ENCODE measurements at places on chromosomes 3 and 15. TPM values are rescaled to one million over a fixed set of nuclear protein-coding genes. Genes with fewer than 3 reads are reported as not detected.

The UBAP1L gene
- polyA plus RNA-seq, result 1.4 TPM

The TEX55 gene
- polyA plus RNA-seq, result not detected

DNA sequence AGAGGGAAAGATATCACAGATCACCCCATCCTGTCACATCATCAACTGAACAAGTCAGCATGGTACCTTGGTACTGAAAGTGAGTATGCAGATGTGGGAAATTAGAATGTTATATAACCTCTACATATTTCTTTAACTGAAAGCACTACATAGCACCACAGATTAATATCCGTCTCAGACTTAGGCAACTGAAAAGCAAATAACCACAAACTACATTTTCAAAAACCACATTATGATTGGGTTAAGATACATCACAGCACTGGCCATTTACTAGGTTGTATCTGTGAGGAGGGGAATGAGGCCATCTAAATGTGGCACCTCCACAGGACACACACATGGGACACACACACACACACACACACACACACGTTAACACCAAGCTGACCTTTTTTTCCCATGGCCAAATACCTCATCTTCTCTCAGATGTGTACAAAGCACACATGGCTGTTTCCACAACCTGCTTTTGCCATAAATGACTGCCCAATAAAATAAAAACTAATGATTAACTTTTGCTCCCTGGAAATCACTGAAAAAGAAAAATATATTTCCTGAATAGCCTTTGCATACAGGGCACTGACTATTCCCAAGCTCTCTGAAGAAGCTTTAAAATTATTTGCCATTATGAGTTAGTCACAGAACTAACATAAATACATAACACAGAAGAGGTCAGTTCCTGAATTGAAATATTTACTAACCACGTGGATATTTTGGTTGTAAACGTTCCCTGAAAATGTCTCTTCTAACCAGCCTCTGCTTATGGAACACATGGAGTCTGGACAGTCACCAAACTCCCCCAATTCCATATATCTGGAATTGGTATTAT, 60.1 kb downstream of the SUMF1 start:
- DNase-seq, result no peak

GRCh38 chr15:101204739-101205535, 46.9 kb downstream of the CHSY1 start:
- DNase-seq, result no peak

- peak; percentile 25 for DNase-seq
Observed at GRCh38 chr15:73851689-73852088, 21.7 kb upstream of the TBC1D21 start.

DNA sequence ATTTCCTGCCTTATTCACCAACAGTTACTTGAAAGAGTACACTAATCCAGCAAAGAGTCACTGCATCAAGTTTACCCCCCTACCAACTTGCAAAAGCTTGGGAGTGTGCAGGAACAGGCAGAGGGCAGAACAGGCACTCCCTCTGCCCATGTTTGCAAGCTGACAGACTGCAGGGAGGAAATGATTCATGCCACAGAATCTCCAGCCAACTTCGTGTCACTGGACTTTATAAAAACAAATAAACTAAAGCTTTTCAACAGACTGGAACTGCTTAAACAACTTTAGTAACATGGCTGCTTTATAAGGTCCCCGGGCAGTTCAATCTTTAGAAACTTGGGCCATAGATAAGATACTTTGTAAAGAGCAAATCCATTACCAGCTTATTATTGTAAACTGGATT, 129.5 kb downstream of the THRB start:
- DNase-seq, result peak; percentile 90

- peak; percentile 66 for DNase-seq
Observed at GRCh38 chr3:190120269-190121060, at the start of gene P3H2. Gene P3H2, minus strand, starts transcription at chr3:190120897. Its CDS starts 166 bp downstream, at chr3:190120731.

DNA sequence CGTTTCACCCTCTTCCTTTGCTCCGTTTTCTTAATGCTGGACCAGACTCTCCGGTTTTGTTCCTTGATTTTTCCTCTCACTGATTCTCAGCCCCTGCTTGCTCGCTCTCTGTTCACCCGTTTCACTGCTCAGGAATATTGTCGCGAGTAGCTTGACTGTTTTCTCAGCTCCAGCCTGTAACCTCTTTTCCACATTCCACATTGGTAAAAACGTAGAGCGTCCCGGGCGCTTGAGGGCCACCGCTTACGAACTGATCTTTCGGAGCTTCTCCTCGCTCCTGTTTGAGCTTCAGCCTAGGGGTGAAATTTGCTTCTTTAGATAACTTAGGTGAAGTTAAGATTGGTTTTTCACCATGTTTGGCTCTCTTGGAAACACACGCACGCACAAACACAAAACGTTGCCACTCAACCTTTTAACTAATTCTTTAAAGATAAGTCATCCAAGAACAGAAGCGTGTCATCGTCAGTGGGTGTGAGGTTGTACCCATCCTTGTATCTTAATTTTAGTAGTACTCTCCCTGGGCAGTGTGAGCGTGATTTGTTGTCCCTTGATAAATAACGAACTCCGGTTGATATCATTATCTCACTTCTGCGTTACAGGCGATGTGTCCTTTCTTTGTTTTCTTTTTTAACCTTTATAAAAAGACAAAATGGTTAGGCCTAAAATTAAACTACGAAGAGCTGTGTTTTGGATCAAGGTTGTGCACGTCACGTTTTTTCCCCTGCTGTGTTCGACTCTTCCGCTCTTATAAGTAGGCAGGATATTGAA, 1.0 kb downstream of the PAK2 start:
- DNase-seq, result peak; percentile 45

- no peak for DNase-seq
Observed at GRCh38 chr3:149003653-149004305, 12.4 kb downstream of the GYG1 start.

- no peak for DNase-seq
Observed at GRCh38 chr3:128706086-128706615, 19.8 kb upstream of the RAB7A start.

GRCh38 chr3:113557374-113557773, 25.0 kb downstream of the SIDT1 start:
- peak; percentile 67 for DNase-seq

DNA sequence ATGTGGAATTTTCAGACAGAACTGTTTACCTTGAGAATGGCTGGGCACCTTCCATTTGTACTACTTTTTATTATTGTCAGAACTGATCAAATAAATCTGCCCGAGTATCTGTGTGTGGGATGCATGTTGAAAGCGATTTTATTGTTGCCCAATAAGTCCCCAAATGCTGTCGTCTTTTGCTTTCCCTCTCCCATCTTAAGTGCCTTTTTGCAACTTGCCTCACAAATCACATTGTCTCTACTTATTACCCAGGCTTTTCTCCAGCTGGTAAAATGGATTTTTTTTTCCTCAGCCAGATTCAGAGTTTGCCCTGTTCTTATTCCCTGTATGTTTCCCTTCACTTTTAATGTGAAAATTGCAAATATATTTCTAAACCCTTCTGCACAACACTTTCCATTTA, 163.1 kb downstream of the CNTN4 start:
- DNase-seq, result no peak
